Prostate gland (tissue), 2 donors: ENCODE measurements at places on chromosomes 7 and 10.

- no peak for DNase-seq
Observed at GRCh38 chr7:128735436-128735835, 3.7 kb upstream of the CALU start.

DNA sequence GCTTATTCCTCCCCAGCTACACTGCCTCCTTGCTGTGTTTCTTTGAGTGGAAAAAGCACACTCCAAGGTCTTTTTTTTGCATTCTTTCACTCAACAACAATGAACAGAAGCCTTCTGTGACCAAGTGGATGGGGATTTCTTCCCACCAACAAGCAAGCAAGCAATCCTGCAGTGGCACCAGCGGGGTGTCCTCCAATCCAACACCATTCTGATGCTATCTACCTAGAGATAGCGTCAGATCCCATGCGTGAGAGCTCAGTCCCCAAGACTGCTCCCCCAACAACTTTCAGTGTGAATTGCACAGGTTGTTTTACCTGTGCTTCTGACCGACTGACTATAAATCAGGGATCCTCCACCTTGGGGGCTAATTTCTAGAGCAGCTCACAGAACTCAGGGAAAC is 311.0 kb upstream of the PODXL start:
- DNase-seq: no peak

DNA sequence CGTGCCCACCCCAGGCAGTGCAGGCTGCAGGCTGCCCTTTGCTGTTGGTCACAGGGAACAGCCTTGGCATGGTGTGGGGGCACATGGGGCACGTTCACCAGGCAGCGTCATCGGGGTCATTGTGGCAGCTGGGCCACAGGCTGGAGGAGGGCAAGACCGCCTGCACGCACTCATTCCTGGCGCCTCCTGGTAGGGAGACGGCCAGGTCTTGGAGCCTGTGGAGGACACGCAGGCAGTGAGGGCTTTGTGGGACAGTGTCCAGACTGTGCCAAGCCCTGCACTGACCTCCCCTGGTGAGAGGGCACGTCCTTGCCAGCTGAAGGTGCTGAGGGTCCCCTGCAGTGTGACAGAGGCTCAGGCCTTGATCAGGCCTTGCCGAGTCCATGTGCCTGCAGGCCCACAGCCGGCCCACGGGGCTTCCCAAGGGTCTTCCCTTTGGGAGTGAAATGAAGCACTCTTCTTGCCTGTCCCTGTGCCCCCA is 76.4 kb downstream of the NKX6-2 start:
- no peak for DNase-seq

GRCh38 chr10:31847515-31847914 is 81.1 kb downstream of the ARHGAP12 start:
- no peak for DNase-seq

GRCh38 chr10:35346248-35346647 is 9.9 kb downstream of the CCNY start:
- no peak for DNase-seq

- no peak for DNase-seq
Observed at GRCh38 chr7:44965937-44966730, 12.7 kb downstream of the MYO1G start.

- no peak for DNase-seq
Observed at GRCh38 chr10:75297021-75297599, 61.4 kb upstream of the COMTD1 start.

GRCh38 chr10:60099998-60100747 is 193.8 kb upstream of the CCDC6 start:
- DNase-seq: no peak

GRCh38 chr10:29731760-29732159 is 97.0 kb upstream of the SVIL start:
- DNase-seq: no peak

DNA sequence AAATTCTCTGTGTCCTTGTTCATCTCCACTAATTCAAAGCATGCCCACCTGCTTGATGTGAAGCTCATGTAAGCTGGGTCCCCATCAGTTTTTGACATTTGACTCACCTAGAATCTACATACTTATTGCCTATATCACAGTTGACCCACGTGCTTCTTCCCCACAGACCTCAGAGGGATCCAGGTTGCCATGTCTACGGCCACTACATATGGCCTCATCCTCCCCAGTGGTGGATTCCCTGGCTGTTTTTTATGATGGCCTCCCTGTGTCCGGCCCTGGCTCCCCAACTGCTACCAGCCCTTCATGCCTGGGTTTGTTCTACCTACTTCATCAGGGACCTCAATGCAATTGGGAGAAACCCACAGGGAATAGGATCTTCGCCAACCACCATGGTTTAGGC is 187.4 kb upstream of the GDF10 start:
- DNase-seq: no peak

- DNase-seq: no peak
Observed at GRCh38 chr7:96304573-96304972, 17.3 kb downstream of the SLC25A13 start.
